ENCODE measurements at places on chromosomes 16 and 17.
A peak's percentile ranks its signal among the peaks of the same experiment; 100 is the strongest.

DNA sequence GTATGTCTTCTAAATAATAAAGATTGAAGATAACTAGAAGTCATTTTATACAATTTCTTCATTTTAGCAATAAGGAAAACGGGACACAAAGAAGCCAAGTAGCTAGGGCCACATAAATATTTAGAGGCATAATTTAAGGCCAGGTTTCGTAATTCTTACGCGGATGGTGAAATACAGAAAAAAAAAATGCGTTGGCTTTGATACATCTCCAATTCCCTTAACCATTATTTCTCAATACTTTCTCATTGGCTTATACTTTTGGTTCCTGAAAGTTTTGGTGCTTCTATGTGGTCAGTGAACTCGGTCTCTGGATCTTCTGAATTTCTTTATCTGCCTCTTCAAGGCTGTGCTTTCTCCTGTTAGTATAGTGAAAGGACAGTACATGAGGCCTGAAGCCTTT, 888.1 kb downstream of the KCNJ2 start:
- no peak overlapping the region for H3K27ac ChIP-seq
- H3K4me3 ChIP-seq = no peak overlapping the region
- no peaks in the 10 kb centered on the region for H3K4me1 ChIP-seq
- no peaks in the 10 kb centered on the region for H3K36me3 ChIP-seq
- H3K27me3 ChIP-seq = no peaks in the 10 kb centered on the region

DNA sequence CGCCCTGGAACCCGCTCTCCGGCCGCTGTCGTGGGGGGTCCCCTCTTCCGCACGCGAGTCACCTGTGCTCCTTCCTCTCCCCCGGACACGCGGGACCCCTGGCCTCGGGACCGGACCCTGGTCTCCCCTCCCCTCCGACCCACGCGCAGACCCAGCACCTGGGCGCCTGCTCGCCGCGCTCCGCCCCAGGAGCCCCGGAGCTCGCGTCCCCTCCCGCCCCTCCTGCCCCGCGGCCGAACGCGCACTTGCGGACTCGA, 762 bp downstream of the RAB40B start:
- H3K4me1 ChIP-seq = peaks cover 18% of the 10 kb centered on the region
- peak overlapping the region; percentile 19 for H3K4me3 ChIP-seq
- no peak overlapping the region for H3K27ac ChIP-seq
- H3K27me3 ChIP-seq = peaks cover 8% of the 10 kb centered on the region

DNA sequence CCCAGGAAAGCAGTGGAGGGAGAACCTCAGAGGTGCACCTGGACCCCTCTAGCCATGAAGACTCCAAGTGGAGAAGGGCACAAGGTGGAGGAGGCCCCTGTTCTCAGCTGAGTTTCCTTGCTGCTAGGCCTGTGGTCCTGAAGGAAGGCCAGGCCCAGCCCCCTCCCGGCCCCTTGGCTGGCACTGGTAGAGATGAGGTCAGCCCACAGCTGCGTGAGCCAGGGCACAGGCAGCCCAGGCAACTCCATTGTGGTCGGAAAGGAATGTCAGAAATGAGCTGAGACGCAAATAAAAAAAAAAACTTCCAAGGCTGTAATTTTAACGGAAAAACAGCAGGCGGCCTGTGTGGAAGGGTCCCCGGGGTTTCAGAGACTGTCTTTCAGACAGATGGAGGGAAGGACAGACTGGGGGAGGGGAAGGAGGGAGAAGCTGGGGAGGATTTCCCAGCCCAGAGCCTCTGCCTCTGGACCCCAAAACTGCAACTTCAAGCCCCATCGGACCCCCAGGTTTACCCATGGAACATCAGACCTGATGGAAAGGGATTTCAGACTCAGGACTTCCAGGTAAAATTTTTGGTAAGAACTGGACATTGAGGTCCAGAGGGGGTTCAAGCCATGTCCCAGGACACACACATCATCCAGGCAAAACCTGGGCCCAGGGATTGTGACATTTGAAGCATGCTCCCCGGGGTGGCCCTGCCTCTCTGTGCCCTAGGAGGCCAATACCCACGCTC, 25.6 kb upstream of the MRPS23 start:
- H3K36me3 ChIP-seq = no peaks in the 10 kb centered on the region
- no peak overlapping the region for H3K4me3 ChIP-seq
- H3K27ac ChIP-seq = no peak overlapping the region
- DNase-seq = no peak
- peaks cover 17% of the 10 kb centered on the region for H3K27me3 ChIP-seq
- peaks cover 34% of the 10 kb centered on the region for H3K4me1 ChIP-seq

DNA sequence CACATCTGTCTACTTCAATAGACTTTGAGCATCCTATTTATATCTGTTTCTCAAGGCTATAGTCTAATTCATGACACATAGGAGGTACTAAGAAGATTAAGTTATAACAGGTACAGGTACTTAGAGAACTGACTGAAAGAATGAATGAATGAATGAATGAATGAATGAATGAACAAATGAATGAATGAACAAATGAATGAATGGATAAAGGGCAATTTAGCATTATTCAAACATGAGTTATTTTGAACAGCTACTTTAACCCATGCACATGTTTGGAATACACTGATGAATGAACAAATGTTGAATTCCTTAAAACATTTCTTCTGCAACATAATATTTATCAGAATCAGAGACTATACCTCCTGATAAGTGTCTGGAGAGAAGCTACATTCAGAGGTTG, 1165.6 kb upstream of the CDH8 start:
- no peaks in the 10 kb centered on the region for H3K27me3 ChIP-seq
- H3K4me3 ChIP-seq = no peak overlapping the region
- no peaks in the 10 kb centered on the region for H3K4me1 ChIP-seq

- H3K27ac ChIP-seq = no peak overlapping the region
- peaks cover 6% of the 10 kb centered on the region for H3K27me3 ChIP-seq
- peak; percentile 92 for DNase-seq
- H3K36me3 ChIP-seq = no peaks in the 10 kb centered on the region
- peaks cover 25% of the 10 kb centered on the region for H3K4me1 ChIP-seq
Observed at GRCh38 chr16:68529931-68530701, 9.0 kb upstream of the ZFP90 start.

DNA sequence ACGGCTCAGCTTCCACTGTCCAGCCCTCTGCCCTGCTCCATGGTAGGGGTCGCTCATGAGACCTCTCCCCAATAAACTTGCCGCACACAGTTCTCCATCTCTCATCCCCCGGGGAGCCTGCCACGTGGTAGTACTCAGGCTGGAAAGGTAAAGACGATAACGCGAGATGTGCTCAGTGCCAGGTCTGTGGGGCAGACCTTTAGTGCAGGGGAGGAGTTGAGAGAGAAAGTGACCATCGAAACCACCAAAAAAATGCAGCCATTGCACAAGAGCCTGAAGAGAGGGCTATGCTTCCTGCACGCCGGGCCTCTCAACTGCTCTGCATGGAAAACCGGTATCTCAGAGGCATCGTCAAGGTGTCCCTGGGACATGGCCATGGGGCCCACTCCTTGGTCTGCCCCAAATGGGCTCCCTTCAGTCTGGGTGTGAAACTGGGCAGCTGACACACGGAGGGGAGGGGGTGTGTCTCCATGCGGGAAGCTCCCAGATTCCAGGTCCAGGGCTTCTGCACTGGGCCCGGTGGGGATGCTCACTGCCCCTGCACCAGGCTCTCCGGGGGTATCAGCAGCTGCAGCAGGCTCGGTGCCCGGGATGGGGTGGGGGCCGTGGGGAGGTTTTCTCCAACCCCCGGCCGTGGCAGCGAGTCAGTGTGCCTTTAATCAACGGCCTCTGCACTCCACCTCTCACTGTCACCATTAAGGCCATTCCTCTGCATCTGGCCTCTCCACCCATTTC, 4.7 kb upstream of the AANAT start:
- H3K27ac ChIP-seq = no peak overlapping the region
- peaks cover 13% of the 10 kb centered on the region for H3K4me1 ChIP-seq
- H3K4me3 ChIP-seq = no peak overlapping the region
- no peaks in the 10 kb centered on the region for H3K36me3 ChIP-seq

DNA sequence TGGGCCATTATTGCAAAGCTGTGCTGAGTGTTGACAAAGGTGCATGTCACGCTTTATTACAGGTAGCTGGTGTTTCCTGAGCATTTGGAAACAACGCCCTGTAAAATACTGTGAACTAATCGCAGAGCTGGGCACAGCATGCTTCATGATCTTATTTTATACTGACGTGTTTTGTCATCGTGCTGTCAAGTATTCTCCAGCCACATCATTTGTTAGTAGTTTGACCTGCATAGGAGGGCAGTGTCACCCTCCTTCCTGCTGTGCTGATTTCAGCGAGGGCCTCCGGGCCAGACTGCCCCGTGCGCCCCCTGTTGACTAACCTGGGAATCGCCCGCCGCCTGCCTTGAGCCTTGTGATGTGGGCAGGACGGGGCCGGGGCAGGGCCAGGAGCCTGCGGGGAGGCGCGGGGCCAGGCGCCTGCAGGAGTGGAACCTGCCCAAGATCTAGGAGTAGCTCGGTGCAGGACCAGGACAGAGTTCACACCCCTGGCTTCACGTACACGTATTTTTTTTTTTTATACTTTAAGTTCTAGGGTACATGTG, 820.7 kb downstream of the KCNJ18 start:
- no peak overlapping the region for H3K27ac ChIP-seq
- H3K4me3 ChIP-seq = no peak overlapping the region
- no peaks in the 10 kb centered on the region for H3K27me3 ChIP-seq
- H3K36me3 ChIP-seq = no peaks in the 10 kb centered on the region
- DNase-seq = no peak
- no peaks in the 10 kb centered on the region for H3K4me1 ChIP-seq

DNA sequence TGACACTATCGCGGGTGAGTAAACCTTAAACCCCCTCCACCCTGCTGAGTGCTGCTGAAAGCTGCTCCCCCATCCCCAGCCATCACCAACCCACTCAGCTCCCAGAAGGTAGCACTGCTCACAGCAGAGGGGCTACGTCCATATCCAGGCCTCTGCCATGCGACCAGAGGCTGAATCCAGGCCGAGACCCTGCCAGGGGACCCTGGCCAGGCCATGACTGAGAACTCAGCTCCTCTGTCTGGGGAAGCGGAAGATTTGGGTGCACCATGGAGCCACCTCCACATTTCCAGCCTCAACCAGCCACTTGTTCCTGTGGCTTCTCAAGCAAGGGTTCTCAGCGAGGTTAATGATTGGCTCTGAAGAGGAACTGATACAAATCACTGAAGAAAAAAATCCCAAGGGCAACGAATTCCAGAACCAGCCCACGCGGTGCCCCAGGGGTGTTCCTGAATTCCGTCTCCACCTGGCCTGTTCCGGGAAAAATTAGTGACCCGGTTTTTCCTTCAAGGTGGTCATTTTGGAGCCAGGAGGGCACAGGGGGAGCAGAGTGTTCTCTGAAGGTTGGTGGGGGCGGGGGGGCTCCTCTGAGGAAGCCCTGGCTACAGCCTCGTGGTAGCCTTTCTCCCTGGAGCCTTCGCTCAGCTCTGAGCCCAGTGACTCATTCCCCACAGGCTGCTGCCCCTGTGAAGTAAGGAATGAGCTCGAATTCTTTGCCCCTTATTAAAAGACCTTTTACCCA, 9.3 kb upstream of the SLC16A5 start:
- peaks cover 34% of the 10 kb centered on the region for H3K4me1 ChIP-seq
- H3K27ac ChIP-seq = peak overlapping the region; percentile 9
- H3K4me3 ChIP-seq = no peak overlapping the region

- no peaks in the 10 kb centered on the region for H3K4me1 ChIP-seq
- DNase-seq = no peak
- no peak overlapping the region for H3K4me3 ChIP-seq
- no peaks in the 10 kb centered on the region for H3K36me3 ChIP-seq
- no peaks in the 10 kb centered on the region for H3K27me3 ChIP-seq
Observed at GRCh38 chr17:13428611-13429042, 173.1 kb downstream of the HS3ST3A1 start.

DNA sequence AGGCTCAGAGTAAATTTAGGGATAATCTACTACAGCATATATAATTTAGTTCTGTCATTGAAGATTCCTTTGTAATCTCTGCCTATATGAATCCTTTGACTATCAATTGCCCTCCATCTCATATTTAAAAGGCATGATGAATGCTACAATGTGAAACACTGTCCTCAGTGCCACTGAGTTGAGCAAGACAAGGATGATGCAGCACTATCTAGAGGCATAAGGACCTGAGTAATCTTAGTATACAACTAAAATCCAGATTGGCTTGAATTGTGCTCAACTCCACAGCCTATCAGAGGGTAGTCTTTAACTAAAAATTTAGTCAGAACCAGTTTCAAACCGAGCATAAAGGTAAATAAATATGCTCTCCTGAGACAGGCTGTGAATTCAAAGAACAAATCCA, 11.6 kb upstream of the STRADA start:
- no peaks in the 10 kb centered on the region for H3K27me3 ChIP-seq
- no peak overlapping the region for H3K27ac ChIP-seq
- H3K4me3 ChIP-seq = no peak overlapping the region
- peaks cover 60% of the 10 kb centered on the region for H3K36me3 ChIP-seq
- H3K4me1 ChIP-seq = no peaks in the 10 kb centered on the region

DNA sequence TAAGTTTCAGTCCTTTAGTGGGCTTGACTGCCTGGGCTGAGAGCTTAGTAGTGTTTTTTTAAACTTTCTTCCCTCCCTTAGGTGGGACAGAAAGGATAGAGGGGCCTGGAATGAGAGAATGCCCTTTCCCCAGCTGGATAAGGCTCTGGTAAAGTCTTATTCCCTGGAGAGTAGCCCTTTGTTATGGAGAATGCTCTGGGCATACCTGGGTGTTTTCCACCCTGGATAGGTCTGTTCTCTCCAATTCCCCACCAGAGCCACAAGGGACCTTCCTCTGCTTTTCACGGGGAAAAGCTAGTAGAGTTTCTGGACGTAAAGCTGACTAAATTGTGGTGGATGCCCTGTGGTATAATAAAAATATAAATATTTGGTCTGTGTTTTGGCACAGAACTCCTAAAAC, 164.1 kb downstream of the HS3ST4 start:
- no peak overlapping the region for H3K27ac ChIP-seq
- no peaks in the 10 kb centered on the region for H3K27me3 ChIP-seq
- no peak for DNase-seq
- no peak overlapping the region for H3K4me3 ChIP-seq
- H3K4me1 ChIP-seq = no peaks in the 10 kb centered on the region

Measured in natural killer cell (primary cell).